CD4-positive, CD25-positive, alpha-beta regulatory T cell (primary cell): ENCODE measurements at places on chromosomes 16 and 17.

DNA sequence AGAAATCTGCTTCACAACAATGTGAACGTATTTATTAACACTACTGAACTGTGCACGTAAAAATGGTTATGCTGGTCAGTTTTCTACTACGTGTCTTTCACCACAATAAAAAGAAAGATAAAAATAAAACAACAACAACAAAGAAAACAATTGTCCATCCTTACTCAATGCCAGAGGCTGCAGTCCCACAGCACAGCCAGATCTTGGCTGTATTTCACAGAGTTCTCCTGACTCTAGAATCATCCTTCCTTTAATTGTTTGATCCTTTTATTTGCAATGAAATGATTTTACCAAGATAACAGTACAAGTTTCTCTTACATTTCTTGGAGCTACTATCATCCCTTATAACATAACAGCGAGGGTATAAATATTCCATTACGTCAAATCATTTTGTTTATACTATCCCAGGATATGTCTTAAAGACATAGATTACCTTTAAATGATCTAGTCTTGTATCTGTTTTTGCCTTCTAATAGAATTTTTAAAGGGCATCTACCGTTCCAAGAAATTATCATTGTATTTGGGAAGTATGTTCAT, 103.3 kb downstream of the SLC39A11 start:
- no peaks in the 10 kb centered on the region for H3K27me3 ChIP-seq
- no peaks in the 10 kb centered on the region for H3K4me1 ChIP-seq
- H3K4me3 ChIP-seq, result no peak overlapping the region
- H3K27ac ChIP-seq, result no peak overlapping the region

GRCh38 chr17:149231-149630, 11.9 kb downstream of the SCGB1C2 start:
- no peak overlapping the region for H3K27ac ChIP-seq
- no peak overlapping the region for H3K4me3 ChIP-seq
- H3K27me3 ChIP-seq, result no peaks in the 10 kb centered on the region
- H3K4me1 ChIP-seq, result no peaks in the 10 kb centered on the region
- DNase-seq, result no peak

DNA sequence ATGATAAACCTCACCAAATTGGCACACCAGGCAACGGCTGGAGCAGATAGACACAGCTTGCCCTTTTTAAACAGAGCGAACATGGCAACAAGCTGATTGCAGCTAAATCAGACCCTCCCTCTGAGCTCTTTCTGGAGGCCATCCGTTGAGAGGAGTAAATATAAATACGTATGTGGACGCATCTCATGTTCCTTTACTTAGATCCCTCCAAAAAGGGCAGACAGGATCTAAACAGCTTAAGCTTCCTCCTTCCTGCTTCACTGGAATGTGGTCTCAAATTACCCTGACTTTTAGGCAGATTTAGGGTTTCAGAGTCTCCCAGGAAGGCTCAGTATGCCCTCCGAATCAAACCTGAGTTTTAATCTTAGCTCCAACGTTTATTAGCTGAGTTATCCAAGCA, 204.7 kb upstream of the GOT2 start:
- no peaks in the 10 kb centered on the region for H3K27me3 ChIP-seq
- H3K4me1 ChIP-seq, result no peaks in the 10 kb centered on the region
- H3K27ac ChIP-seq, result no peak overlapping the region
- no peak overlapping the region for H3K4me3 ChIP-seq
- H3K36me3 ChIP-seq, result no peaks in the 10 kb centered on the region

GRCh38 chr17:40342504-40343218, 21.9 kb downstream of the GJD3 start:
- DNase-seq, result no peak
- peak overlapping the region; percentile 18 for H3K4me3 ChIP-seq
- peak overlapping the region; percentile 96 for H3K27ac ChIP-seq
- peaks cover 11% of the 10 kb centered on the region for H3K36me3 ChIP-seq
- H3K4me1 ChIP-seq, result peaks cover 80% of the 10 kb centered on the region

- H3K36me3 ChIP-seq, result no peaks in the 10 kb centered on the region
- H3K4me1 ChIP-seq, result no peaks in the 10 kb centered on the region
- peak; percentile 78 for DNase-seq
Observed at GRCh38 chr17:49952209-49952911, 16.6 kb upstream of the DLX4 start.

GRCh38 chr16:89325861-89326471, 108.5 kb downstream of the ZNF778 start:
- H3K27me3 ChIP-seq, result no peaks in the 10 kb centered on the region
- peak overlapping the region; percentile 59 for H3K27ac ChIP-seq
- H3K4me1 ChIP-seq, result peaks cover 90% of the 10 kb centered on the region
- DNase-seq, result no peak
- H3K4me3 ChIP-seq, result peak overlapping the region; percentile 53

- peaks cover 10% of the 10 kb centered on the region for H3K4me1 ChIP-seq
- H3K36me3 ChIP-seq, result no peaks in the 10 kb centered on the region
- H3K4me3 ChIP-seq, result no peak overlapping the region
- H3K27me3 ChIP-seq, result no peaks in the 10 kb centered on the region
- H3K27ac ChIP-seq, result no peak overlapping the region
Observed at GRCh38 chr17:75633486-75634375, 497 bp downstream of the SMIM5 start.

DNA sequence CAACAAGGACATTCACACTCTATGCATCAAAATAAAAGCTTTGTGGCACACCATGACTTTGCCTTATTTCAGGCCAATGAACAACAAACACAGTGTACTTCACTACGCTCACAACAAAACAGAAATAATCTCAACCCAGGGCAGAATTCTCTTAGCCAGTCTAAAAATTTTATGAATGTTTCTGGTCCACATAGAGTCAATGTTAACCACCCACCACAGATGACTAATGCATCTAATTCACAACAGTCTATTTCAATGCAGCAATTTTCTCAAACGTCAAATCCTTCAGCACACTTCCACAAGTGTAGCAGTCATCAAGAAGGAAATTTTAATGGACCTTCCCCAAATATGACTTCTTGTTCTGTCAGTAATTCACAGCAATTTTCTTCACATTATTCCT, 101.7 kb downstream of the CHD9 start:
- no peaks in the 10 kb centered on the region for H3K4me1 ChIP-seq
- no peak overlapping the region for H3K27ac ChIP-seq
- H3K4me3 ChIP-seq, result no peak overlapping the region
- no peaks in the 10 kb centered on the region for H3K27me3 ChIP-seq
- DNase-seq, result no peak

DNA sequence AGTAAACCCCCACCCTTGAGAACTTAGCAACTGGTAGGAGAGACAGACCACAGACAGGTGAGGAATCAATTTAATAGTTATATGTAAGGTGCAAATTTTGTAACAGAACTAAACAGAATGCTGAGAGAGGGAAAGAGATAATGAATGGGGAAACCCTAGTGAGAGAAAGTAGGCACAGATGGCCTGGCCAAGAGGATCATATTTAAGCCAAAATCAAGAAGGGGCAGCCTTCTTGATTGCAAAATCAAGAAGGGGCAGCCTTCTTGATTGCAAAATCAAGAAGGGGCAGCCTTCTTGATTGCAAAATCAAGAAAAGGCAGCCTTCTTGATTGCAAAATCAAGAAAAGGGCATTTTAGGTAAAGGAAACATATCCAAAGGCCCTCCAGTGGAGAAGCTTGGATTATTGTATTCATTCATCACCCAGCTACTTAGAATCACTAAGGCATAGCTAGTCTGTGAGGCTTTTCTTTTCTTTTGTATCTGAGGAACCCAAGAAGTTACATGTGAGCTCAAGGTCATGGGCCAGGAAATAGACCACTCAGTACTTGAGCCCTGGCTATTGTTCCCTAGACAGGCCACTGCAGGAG, 190.6 kb downstream of the CYLD start:
- no peak overlapping the region for H3K4me3 ChIP-seq
- H3K36me3 ChIP-seq, result no peaks in the 10 kb centered on the region
- DNase-seq, result no peak

GRCh38 chr16:50627419-50627818, 53.7 kb downstream of the SNX20 start:
- no peak overlapping the region for H3K4me3 ChIP-seq
- H3K27me3 ChIP-seq, result no peaks in the 10 kb centered on the region
- peak; percentile 40 for DNase-seq
- no peaks in the 10 kb centered on the region for H3K36me3 ChIP-seq

GRCh38 chr16:2206780-2207433, 1.7 kb downstream of the MLST8 start:
- no peaks in the 10 kb centered on the region for H3K27me3 ChIP-seq
- no peak overlapping the region for H3K27ac ChIP-seq
- no peak overlapping the region for H3K4me3 ChIP-seq

DNA sequence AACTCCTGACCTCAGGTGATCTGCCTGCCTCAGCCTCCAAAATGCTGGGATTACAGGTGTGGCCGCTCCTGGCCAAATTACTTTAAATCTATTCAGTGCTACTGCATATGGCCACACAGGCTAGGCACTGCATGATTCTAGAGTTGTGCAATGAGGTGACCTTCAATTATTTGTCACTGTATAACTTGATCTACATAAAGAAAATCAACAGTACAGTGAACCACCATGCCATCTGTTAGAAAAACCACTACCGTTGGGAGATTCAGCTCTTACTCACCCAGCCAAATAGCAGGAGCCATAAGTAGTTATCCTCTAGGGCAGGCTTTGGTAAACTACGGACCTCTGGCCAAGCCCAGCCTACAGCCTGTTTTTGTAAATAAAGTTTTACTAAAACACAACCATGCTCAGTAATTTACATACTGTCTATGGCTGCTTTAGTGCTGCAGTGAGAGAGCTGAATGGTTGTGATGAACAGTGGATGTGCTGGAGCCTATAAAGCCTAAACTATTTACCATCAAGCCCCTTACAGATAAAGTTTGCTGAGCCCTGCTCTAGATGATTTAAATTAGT, 40.7 kb upstream of the TANC2 start:
- H3K4me1 ChIP-seq, result no peaks in the 10 kb centered on the region
- peaks cover 3% of the 10 kb centered on the region for H3K27me3 ChIP-seq
- no peak overlapping the region for H3K27ac ChIP-seq
- no peak for DNase-seq
- H3K4me3 ChIP-seq, result no peak overlapping the region
- H3K36me3 ChIP-seq, result no peaks in the 10 kb centered on the region
